ENCODE measurements at places on chromosomes 6 and 20.

- DNase-seq: peak; percentile 57
Observed at GRCh38 chr20:23152308-23152892, 66.3 kb upstream of the CD93 start.

DNA sequence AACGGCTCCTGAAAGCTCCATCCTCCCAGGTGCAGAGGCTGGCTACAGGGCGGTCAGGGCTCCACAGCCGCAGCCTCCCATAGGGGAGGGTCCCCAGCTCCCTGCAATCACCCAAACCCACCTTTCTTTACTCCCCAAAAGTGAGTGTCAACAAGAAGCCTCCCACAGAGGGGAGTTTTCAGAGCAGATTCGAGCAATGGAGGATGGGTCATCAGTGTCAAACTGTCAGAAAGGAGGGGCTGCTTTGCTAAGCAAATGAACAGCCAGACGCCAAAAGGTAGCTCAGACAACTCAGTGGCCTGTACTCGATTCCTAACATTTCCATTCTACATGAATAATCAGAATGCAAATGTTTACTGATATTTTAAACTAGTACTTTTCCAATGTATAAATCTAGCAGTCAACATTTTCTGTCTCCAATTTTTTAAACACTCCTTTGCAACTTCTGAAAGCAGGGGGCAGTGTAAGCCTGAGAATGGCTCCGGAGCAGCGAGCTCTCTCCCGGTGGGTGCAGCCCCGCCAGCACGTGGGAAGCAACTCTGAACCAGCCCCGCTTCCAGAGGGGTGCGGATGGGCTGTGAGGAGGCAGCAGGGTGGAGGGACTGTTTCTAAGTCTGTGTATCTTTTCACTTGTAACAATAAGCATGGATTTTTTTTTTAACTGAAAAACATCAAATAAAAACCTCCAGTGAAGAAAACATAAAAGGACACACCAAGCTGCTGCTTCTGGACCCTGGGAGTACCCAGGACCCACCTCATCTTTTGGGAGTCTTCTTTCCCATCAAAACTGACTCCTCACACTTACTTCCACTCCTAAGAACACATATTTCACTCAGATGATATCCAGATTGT lies 54.9 kb downstream of the TAF4 start:
- peak; percentile 3 for DNase-seq

DNA sequence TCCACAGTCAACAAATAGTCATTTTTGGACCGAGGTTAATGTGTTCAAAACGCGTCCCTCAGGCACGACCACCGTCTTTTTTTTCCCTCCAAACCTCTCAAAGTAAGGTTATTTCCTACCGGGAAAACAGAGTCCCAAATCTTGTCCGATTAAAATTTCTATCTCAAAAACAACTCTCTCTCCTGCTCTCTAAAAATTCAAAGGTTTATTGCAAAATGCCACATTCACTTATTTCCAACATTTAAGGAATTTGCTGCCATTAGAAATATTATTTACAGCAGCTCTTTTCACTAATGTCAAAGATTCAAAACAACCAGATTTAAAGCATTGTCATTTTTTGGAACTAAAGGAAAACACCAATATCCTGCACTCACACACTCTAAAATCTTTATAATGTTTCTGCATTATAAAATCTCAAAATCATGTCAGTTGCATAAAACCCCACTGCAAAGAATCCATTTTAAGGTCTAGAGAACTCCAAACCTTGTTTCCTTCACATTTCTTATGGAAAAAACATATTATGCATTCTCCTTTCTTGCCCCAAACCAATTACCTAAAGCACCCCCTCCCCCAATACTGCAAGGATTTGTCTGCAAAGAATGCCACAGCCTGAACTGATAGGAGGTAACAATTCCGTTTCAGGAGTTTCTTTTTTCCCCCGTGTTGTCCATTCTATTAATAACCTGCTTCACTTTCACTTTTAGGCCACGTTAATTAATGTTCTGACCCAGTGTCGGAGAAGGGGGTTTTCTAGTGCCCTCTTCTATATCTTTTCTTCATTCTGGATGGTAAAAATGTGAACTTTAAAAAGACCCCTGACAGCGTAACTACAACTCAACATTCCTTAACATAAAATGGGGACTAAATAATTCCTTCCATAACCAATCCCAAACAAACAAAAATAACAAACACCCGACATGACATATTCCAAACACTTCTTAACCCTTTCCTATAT lies 1.4 kb downstream of the NRN1 start:
- DNase-seq: no peak

DNA sequence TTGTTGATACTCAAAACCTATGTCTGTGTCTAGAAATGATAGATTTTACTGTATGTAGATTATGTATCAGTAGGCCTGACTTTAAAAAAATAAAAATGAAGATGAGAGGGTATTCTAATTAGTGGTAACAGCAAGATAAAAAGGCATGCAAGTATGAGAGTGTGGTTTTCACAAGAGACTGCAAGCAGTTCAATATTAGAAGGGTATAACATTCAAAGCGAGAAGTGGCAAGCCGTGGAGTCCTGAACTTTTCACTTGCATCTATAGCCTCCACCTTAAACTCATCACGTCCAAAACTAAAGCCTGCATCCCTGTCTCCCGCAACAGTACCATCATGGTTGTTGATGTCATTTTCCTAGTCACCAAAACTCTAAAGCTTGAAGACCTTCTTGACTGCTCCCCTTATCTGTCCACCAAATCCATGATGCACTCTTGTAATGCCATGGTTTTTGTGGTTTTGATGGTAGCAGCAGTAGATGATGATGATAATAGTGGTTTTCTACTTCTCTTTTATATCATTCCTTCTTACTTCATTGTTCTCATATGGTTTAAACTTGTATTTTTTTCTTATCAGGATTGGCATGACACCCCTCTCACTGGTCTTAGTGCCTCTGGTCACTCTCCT lies 9.2 kb upstream of the CGA start:
- DNase-seq: no peak

- DNase-seq: peak; percentile 7
Observed at GRCh38 chr20:57530327-57530981, 5.5 kb upstream of the CTCFL start.

Data from AG09309 (cell line).